ENCODE measurements at places on chromosomes 12 and 14.
A peak's percentile ranks its signal among the peaks of the same experiment; 100 is the strongest.

GRCh38 chr12:114011711-114012110, 45.6 kb upstream of the RBM19 start:
- no peak for DNase-seq

DNA sequence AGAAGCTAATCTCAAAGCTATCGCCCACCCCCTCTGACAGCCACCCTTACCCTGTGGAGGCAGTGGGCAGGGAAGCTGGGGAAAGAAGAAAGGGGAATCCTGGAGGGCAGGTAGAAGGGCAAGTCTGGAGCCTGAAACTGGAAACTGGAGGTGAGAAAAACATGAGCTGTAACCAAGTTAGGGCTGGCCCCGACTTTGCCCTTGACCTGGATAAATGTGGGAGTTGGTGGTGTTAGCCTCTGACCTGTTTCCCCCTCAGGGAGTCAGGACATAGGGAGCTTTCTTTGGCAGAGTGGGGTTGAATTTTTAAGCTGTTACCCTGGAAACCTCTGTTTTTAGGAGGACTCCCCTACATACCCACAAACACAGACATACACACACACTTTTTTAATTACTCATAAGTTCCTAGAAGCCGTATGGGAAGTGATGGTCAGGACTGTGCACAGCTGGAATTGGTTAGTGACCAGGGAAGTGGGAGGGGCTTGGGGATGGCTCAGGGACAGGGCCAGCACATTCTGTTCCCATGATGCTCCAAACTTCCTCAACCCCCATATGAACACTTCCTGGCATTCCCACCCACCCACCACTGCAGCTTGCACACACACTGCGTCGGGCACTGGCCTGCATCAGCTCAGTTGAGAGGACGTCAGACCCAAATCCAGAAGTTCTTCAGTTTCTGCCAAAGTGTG, 5.0 kb upstream of the MMP19 start:
- DNase-seq, result no peak

DNA sequence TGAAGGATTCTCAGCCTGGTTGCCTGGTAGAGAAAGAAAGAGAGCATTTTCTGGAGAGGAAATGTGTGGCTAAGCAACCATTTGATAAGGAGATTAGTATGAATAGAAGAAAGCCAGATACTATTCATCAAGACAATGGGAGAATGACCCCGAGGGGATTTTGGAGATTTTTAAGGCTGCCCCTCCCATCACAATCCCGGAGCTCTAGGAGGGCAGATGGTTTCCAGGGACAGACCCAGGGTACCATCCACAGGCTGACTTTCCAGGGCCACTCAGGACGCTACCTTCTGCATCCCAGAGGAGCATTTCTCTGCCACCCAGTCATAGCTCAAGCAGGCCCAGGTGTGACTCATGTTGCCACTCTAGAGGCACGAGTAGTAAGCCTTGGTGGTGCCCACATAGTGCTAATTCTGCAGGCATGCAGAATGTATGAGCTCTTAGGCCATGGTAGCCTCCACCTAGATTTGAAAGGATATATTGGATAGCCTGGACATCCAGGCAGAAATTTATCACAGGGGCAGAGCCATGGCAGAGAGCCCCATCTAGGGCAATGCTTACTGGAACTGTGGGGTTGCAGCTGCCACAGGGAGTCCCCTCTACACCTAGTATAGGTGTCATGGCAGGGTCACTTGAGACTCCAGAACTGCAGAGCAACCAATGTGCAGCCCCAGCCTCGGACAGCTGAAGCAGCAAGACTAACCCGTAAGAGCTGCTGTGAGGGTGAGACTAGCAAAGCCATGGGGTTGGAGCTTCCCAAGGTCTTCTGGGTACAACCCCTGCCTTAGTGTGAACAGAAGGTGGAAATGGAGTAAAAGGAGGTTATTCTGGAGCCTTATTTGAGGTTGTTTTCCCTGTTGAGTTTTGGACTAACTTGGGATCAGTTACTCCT, 366.0 kb downstream of the ZFP36L1 start:
- no peak for DNase-seq

GRCh38 chr12:32896432-32897280, at the start of gene PKP2:
Gene PKP2 (minus strand): TSS chr12:32896777. CDS start chr12:32896731, 46 bp downstream.
- DNase-seq, result no peak

GRCh38 chr14:85280074-85280473, 249.9 kb upstream of the FLRT2 start:
- DNase-seq, result no peak

- no peak for DNase-seq
Observed at GRCh38 chr12:62484233-62484632, 17.6 kb downstream of the MON2 start.

DNA sequence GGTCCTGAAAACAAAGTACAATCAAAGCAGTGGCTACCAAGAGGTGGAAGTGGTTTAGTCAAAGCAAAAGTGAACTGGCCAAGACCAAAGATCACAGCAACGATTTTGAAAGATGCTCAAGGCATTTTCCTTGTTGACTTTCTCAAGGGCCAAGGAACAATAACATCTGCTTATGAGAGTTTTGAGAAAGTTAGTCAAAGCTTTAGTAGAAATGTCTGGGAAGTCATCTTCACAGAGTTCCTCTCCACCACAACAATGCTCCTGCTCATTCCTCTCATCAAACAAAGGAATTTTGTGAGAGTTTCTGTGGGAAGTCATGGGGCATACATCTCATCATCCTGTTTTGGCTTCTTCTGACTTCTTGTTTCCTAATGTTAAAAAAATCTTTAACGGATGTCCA, 80.1 kb downstream of the PLEKHA5 start:
- no peak for DNase-seq

- peak; percentile 46 for DNase-seq
Observed at GRCh38 chr12:12439636-12440035, 82.8 kb downstream of the BORCS5 start.

DNA sequence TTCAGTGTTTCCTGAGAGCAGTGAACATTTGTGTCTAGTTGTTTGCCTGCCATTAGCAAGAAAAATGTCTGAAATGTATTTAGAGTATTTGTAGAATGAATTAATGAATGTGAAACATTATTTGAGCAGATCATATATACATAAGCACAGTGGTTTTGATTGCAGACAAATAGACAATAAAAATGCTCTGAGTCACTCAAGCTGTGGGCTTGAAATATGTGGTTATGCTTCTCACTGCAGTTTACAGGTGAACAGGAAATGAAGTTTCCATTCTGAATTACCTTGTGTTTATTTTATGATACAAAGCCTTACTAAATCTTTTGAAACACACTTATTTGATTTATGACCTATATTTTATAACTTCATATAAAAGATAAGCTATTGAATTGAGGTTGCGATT, 827.7 kb downstream of the TMTC2 start:
- DNase-seq, result no peak

GRCh38 chr12:10503460-10503859, 2.2 kb upstream of the EIF2S3B start:
- DNase-seq, result no peak

DNA sequence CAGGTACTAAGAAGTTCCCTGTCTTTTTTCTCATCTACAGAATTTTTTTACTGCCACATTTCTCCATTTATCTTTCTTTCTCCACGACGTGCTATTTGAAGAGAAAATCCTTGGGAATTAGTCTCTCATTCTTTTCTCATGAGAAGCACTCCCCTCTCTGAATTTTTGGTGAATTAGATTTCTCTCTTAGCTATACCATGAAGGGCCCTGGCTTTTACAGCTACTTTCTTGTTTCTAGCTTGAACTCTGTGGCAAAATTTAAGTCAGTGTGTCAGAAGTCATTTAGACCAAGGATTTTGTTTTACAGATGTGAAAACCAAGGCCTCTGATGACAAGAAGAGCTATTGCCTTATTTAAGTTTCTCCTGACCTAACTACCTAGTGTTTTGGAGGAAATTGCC, 213.1 kb downstream of the AEBP2 start:
- DNase-seq, result no peak

- no peak for DNase-seq
Observed at GRCh38 chr14:101175731-101176534, 272.4 kb upstream of the RTL1 start.

GRCh38 chr12:92408072-92408900, 262.6 kb upstream of the BTG1 start:
- DNase-seq, result peak; percentile 33

DNA sequence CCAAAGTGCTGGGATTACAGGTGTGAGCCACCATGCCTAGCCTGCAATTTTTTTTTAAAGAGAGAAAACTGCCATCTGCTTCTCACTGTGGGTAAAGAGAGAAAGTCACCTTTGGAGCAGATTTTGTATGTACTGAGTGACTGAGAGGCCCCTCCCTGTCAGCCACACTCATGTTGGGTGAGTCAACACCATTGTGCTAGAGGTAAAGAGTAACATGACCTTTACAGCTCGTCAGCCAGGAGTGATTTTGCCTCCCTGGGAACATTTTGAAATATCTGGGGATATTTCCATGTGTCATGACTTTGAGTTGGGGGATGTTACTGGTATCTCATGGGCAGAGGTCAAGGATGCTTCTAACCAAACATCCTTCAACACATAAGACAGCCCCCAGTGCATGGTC, 115.2 kb downstream of the KSR2 start:
- no peak for DNase-seq
